ENCODE measurements at places on chromosomes 4 and X.

DNA sequence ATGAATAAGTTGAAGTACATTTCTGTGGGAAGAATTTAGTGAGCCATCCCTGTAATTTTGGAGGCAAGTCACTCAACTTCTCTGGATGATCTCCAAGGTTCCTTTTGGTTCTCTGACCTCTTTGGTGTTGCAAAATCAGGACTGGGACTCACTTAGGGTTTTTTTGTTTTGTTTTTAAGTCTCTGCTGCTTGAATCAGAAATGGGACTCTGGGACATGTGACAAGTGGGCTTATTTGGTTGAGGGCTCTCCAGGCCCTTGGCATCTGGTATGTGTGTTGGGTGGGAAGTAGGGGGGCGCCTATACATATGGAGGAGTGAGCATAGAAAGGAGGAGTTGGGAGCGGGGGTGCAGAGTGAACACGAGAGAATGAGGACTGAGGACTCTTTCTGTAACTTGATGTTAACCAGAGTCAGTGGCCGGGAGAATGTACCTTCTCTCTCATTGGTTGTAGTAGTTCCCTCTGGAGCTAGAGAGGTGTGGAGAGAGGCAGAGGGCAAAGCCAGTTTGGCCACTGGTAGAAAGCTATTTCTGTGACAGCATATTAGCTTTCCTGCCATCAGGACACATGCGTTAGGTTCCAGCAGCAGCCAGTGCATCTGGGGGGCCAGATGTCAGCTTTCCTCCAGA is 1.9 kb downstream of the ARHGAP10 start:
- peak; percentile 28 for DNase-seq

DNA sequence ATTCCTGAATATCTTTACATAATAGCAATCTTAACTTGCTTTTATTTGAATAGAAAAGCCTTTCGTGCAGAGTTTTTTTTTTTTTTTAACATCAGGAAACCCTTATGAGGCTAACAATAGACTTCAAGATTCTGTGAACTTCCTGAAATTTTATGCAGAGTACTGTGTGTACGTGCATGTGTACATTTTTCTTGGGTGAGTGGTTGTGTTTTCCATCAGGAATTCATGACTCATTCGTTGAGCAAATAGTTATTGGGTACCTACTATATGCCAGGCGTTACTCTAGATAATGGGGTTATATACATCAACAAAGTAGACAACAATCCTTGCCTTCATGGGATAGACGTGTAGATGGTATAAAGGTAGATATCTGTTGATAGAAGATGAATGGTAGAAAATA is 59.1 kb downstream of the MRPL1 start:
- DNase-seq = peak; percentile 98

DNA sequence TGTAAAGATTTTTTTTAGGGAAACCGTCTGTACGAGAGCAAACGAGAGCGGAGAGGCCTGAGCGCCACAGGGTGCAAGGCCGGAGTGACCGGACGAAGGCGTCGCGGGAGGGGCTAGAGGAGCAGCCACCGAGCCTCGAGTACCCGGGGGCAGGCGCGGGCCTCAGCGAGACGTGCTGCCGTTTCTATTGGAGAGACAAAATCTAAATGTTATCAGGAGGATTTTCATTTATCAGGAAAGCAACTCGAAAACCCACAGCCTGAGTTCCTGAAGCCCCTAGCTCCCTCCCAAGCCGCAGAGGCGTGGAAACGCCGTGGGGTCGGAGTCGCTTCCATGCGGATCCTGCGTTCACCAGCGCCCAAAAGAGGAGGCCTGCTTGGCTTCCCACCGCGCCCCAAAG is 194.3 kb downstream of the MGST2 start:
- no peak for DNase-seq

DNA sequence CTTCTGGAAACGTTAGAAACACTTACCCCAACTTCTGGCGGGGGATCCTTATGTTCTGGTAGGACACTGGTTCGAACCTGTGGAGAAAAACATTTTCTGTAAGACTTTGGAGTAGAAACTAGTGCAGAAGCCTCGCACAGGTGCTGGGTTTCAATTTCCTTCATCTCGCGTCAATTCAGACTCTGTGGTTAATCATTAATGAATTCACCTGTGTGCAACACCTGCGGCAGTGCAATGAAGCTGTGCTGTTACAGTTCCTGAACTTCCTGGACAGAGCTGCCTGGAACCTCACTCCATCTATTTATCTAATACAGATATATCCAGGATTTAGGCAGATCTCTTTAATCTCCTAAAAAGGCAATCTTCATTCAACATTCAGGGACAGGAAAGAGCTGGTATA is 531.4 kb downstream of the INPP4B start:
- DNase-seq = no peak

DNA sequence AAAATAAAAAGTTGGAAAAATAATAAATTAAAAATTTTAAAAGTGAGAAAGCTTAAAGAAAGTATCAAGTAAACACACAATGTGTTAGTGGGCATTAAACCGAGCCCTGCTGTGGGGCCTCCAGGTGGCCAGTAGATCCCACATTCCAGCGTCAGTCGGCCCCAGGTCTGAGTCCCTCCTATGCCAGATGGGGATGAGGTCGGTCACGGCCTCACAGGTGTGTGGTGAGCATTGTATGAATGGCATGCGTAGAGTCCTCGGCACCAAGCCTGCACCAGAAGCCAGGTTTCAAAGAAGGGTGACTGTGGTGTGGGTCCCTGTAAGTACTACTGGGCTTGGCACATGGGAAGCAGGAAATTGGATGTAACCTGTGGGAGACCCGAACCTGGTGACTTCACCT is 75.6 kb upstream of the MSX1 start:
- DNase-seq = no peak

DNA sequence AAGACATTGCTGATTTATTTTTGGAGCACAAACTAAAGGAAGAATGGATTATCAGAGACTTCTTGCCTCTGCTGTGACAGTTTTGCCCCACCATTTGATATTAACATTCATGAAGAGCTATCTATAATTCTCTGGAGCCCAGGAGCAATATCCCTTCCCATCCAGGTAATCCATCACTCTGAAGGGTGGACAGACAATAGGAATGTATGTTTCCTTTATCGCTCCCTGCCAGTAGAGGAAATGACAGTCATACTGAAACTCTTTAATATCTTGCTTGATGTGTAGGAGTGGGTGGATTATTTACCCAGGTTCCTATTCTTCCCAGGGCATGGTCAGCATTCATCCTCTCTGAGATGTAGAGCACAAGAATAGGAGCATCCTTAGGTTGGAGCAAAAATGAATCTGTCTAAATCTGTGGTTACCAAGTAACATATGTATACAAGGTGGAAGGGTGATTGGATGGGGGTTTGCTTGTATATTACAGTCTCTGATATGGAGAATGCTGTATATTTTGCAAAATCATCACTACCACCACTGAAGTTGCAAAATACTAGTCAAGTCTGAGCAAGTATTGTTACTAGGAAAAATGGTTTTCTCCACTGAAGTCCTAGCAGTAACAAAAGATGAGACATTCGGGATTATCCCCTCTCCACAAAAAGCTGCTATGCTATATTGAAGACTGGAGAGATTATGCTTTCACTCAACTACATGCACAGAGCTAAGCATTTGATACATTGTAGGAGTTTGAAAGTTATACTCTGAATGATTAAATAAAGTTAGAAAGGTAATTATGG is 151.6 kb downstream of the CBLL2 start:
- DNase-seq = peak; percentile 53

GRCh38 chr4:116925900-116926457 is 159.4 kb downstream of the TRAM1L1 start:
- no peak for DNase-seq

- no peak for DNase-seq
These were observed 35.4 kb upstream of the CDKL5 start for GRCh38 chrX:18389966-18390365.

DNA sequence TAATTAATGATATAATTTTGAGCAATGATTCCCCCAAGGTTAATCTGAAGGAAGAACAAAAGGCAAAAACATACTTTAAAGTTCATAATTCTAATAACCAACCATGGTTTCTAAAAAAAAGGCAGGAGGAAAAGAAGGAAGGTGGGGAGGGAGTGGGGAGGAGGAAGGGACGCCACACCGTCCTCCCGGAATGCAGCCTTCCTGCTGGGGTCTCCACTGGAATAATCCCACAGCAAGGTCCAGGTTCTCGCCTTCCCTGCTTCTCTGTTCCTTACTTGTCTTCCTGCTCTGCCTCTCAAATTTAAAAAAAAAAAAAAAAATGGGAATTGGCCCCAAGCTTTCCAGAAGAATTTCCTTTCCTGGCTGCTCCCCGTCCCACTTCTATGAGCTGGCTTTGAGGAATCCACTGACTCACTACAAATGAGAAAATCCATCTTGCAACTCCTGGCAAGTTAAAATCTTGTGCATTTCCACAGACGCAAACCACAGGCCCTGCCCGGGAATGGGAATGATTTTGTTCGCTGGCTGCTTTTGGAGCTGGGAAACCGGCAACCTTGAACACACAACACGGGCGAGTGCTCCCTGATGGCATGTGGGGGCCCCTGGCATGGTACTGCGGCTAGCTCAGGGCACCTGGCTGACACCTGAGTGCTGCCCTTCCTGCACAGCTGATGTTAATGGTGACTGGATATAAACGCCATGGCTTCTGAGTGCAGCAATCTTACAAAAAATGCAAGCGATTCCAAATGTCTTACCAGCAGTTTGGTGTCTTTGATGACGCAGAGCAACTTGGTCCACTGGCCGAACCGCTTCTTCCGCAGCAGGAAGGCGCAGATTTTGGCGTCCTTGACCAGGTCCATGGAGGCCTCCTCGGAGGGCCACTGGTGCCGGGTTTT is 97.0 kb downstream of the AFAP1 start:
- DNase-seq = peak; percentile 96

- DNase-seq = no peak
These were observed 12.1 kb upstream of the TCEAL4 start for GRCh38 chrX:103573202-103573601.

GRCh38 chrX:132837126-132837525 is 121.3 kb downstream of the HS6ST2 start:
- DNase-seq = peak; percentile 78

DNA sequence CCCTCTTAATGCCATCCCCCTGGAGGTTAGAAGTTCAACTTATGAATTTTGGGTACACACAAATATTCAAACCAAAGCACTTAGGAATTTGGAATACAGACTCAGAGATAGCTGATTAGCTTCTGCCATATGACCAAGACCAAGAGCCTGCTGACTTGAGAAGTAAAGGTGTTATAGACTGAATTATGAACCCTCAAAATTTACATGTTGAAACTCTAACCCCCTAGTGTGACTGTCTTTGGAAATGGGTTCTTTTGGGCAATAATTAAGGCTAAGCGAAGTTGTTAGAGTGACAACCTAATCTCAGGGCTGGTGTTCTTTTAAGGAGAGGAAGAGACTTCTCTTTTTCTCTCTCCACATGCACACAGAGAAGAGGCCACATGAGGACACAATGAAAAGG is 151.2 kb downstream of the COX18 start:
- no peak for DNase-seq

- peak; percentile 44 for DNase-seq
These were observed 201.1 kb upstream of the BCOR start for GRCh38 chrX:40298572-40299479.

GRCh38 chr4:114677346-114677979 is 78.9 kb downstream of the UGT8 start:
- DNase-seq = no peak

- no peak for DNase-seq
These were observed 105.9 kb downstream of the TEX13A start for GRCh38 chrX:105114554-105115130.

Data from dermis blood vessel endothelial cell (primary cell).